NT2/D1 (cell line): ENCODE measurements at places on chromosomes 7 and 10.

DNA sequence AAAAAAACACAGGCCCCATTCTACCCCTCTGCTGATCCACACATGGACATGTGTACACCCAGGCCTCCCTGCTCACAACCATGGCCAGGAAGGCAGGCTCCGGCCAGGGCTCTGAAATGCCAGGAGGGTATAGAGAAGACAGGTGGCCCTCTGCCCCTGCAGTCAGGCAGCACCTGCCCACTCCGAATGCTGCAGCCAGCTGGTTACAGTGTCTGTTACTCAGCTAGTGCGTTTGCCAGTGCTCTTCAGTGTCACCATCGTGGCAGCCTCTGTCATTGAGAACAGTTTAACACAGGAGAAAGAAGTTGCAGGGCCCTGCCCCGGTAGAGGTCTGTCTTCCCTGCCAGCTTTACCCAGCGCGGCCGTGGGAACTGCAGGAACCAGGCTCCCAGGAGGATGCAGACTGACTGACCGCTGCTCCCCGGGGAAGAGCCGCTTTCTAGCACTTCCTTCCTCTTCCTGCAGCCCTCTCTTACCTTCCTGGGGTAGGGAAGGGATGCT is 128.8 kb upstream of the FAM20C start:
- DNase-seq: no peak

DNA sequence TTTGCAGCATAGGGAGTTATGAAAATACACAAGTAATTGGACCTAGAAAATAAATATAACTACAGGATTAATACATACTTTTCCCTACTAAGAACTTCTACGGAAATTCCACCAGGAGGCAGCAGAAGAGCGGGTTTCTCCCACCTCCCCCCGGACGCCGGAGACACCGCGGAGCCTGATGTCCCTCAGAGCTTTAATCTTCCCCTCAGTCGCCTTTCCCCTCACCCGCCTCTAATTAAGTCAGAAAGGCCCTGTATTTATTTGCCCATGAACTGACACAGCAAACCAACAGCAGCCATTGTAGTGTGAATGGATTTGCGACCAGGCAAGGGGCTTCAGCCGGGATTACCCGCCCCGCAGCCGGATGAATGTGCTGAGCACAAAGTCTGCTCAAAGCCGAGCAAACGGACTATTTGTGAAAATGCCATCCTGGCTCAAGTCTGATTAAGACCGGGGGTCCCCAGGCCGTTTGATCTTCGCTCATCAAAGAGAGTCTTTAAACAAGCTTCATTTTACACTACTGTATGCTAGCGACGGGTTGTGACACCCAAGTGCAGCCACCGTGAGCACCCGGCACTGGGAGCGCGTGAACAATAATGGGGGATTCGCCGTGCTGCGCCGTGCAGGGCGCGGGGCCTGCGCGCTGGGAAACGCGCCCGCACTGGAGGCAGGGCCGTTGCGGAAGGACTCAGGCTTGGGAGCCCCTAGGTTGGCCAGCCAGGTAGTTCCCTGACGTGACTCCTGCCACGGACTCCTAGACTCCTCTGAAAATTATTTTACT is 5.6 kb upstream of the DKK1 start:
- DNase-seq: no peak

GRCh38 chr10:120813085-120813484 is 38.1 kb upstream of the WDR11 start:
- DNase-seq: no peak

DNA sequence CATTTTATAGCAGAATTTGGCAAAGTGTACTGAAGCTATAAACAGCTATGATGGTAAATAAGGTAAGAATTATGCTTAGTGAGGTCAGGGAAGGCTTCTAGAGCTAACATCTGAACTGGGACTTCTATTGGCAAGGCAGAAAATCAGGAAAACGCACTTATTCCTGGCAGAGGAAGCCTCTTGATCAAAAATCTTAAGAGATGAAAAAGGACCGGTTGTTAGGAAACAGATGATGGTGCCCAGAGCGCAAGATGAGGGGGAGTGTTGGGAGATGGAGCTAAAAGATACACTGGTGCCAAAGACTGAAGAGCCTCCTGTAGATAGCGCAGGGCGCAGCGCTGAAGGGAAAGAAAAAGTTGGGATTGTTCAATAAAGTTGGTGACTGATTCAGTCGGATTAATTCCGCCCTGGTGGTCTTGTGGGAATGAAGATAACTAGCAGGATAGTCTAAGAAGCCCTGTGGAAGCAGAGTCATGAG is 550 bp upstream of the CALU start:
- DNase-seq: no peak

- no peak for DNase-seq
Observed at GRCh38 chr7:34175837-34176236, 270.5 kb downstream of the BMPER start.

DNA sequence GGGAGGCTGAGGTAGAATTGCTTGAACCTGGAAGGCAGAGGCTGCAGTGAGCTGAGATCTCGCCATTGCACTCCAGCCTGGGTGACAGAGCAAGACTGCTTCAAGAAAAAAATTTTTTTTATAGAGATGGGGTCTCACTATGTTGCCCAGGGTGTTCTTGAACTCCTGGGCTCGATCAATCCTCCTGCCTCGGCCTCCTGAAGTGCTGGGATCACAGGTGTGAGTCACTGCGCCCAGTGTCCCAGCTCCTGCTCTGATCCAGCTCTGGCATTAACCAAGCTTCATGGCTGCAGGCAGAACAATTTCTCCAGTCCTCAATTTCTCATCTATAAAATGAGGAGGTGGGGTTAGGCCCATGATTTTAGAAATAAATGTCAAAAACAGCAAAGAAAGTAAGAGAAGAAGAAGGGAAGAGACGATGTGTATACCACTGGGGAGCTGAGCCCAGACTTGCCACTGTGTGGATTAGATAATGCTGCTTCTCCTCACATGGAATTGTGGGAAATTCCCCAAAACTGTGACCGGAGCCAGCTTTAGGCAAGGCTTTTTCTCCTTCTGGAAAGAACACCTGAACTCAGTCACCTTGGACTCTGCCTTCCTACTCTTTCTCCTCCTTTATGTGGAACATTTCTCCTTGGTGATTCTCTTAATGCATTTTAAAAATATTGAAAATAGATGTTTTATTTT is 25.5 kb downstream of the IL15RA start:
- no peak for DNase-seq

- peak; percentile 36 for DNase-seq
Observed at GRCh38 chr10:77431209-77431611, 206.4 kb downstream of the KCNMA1 start.

DNA sequence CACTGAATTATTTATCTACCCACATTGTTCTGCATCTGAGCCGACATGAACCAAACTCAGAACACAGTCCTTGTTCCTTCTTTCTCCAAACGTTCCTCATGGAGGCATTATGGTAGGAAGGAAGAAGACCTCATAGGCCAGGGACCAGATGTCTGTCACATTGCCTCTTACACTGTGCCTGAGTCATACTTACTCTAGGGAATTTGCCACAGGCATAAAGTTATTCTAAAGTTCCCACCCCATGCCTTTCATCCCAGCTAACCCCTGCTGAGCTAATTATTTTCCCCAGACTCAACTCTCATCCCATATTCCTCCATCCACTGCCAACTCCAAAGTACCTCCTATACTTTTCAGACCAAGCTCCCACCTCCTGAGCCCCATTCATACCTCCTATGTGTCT is 21.2 kb downstream of the MAT1A start:
- DNase-seq: no peak

- no peak for DNase-seq
Observed at GRCh38 chr7:10085231-10085630, 888.4 kb upstream of the PHF14 start.

DNA sequence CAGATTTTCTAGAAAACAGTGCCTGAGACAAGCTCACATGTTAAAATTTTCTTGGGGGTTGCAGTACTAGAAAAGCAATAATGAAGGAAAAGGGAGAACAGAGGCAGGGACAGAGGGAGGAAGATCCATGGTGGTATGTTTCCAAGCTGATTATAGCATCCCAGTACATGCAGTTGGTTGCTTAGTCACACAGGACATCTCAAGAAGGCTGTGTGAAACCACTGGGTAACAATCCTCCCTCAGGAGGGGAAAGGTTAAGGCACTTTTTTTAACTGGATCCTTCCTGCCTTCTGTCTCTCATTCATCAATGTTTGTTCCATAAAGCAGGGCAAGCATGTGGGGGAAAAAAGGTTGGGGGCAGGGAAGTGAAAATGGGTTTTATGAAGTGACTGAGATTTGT is 6.1 kb upstream of the IMMP2L start:
- DNase-seq: no peak

GRCh38 chr7:143909863-143910262 is 7.9 kb upstream of the TCAF1 start:
- DNase-seq: no peak

- no peak for DNase-seq
Observed at GRCh38 chr7:56051053-56051338, 248 bp downstream of the PSPH start.
